ENCODE measurements at places on chromosomes 16 and 17.
A peak's percentile ranks its signal among the peaks of the same experiment; 100 is the strongest.

DNA sequence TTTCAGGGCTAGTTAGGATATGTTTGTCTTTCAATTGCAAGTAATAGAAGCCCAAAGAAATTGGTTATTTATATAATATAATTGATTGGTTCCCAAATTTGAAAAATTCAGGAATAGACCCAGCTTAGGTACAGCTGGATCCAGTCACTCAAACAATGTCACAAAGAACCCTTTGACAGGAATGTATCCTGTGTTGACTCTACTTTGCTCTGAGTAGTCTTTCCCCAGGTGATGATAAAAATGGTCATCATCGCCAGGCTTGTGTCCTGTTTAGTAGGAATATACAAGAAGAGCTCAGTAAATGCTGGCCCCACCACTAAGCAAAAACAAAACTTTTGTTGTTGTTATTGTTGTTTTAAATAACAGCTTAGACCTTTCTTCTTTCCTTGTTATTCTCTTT is 35.0 kb downstream of the MAPT start:
- no peak for DNase-seq

DNA sequence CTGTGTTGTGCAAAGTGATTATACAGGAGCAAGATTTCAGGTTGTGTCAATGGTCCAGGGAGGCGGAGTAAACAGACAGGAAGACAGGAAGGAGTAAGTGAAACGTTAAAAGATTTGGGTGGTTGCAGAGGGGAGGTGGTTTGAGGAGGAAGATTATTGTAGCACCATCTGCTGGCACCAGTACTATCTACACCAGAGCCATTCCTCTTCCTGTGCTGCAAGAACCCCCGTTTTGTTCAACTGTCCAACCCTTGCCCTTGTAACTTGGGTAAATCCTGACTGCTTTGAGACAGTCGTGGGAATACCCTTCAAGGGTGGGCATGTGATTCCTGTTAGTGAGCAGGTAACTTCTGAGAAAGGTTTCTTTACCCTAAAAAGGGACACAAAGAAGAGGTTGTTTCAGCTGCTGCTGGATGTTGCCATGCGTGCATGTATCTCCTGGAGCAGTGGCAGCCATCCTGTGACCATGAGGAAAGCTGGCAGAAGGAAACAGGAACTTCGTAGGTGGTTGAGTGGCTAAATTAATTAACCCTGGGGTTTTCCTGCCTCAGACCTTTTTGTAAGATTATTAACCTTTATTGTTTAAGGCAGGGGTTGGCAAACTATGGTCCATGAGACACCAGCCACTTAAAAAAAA is 124.1 kb downstream of the PRKCA start:
- DNase-seq, result no peak

GRCh38 chr17:5922476-5922875 is 147.7 kb upstream of the WSCD1 start:
- DNase-seq, result no peak

GRCh38 chr16:2033057-2033908 is 6.6 kb downstream of the NHERF2 start:
- no peak for DNase-seq

- no peak for DNase-seq
Observed at GRCh38 chr17:65514082-65514481, 47.4 kb downstream of the AXIN2 start.

GRCh38 chr17:47966079-47966519 is 4.8 kb upstream of the CDK5RAP3 start:
- peak; percentile 49 for DNase-seq

- no peak for DNase-seq
Observed at GRCh38 chr16:65532846-65533245, 411.0 kb upstream of the CDH11 start.
